Pancreas (tissue), 10 donors: ENCODE measurements at places on chromosomes 6 and 20. TPM values are rescaled to one million over a fixed set of nuclear protein-coding genes. Genes with fewer than 3 reads are reported as not detected.

Gene NELFCD
- polyA plus RNA-seq, result 66.4 TPM

Gene TRIM15
- polyA plus RNA-seq, result 0.16 TPM

Gene OLIG3
- polyA plus RNA-seq, result 0.07 TPM

Gene MOG
- polyA plus RNA-seq, result not detected

Gene LATS1
- 6.1 TPM for polyA plus RNA-seq

Gene FAM83C
- not detected for polyA plus RNA-seq

Gene RIPOR3
- polyA plus RNA-seq, result 8.1 TPM

Gene HCK
- polyA plus RNA-seq, result 2.3 TPM

Gene NFATC2
- polyA plus RNA-seq, result 2.8 TPM

Gene ZBP1
- polyA plus RNA-seq, result 0.09 TPM
